ENCODE measurements at places on chromosomes 2 and 18. TPM values are rescaled to one million over a fixed set of nuclear protein-coding genes. Genes with fewer than 3 reads are reported as not detected.
A peak's percentile ranks its signal among the peaks of the same experiment; 100 is the strongest.

DNA sequence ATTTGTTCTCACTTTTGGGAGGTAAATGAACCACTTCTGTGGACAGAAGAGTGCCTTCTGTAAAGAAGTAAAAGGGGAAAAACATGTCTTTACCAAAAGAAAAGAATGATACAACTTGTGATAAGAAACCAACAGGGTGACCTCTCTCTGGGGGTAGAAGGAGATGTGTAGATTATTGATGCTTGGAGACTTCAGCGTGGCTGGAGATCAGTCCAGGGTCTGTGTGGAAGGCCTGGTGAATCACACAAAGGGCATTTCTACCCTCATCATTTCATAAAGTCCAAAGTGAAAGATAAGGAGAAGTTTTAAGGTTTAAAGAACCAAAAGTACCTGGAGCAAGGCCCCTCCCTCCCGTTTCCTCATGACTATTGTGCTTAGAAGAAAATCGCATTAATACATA is 142.5 kb downstream of the NCK2 start:
- no peak for DNase-seq

GRCh38 chr2:652881-653480 is 24.2 kb downstream of the TMEM18 start:
- peak; percentile 53 for DNase-seq

DNA sequence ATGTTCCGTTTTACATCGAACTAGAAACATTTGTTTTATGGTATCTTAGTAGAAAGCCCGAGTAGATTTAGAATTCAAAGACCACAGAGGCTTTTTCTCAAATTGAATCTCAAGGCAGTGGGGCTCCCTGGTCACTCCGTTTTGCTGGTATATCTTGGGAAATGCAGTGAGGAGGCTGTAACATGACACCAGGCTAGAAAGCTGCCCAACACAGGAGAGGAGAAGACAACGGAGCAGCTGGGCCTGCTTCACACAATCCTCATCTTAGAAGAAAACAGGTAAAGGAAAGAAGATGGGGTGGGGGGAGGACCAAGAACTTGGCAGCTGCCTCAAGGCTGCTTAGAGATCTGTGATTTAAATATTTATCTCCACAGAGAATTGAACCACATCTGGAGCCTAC is 38.3 kb upstream of the EPB41L3 start:
- DNase-seq, result no peak

Gene GKN1
- not detected for total RNA-seq

Gene KIF1A
- 4.3 TPM for total RNA-seq

- DNase-seq, result peak; percentile 53
Measured at GRCh38 chr18:13541621-13542519, 184.5 kb downstream of the FAM210A start.

Gene ZEB2
- 126 TPM for total RNA-seq

- DNase-seq, result no peak
Measured at GRCh38 chr2:177639262-177639914, 246.8 kb downstream of the AGPS start.

Gene BOLL
- not detected for total RNA-seq

DNA sequence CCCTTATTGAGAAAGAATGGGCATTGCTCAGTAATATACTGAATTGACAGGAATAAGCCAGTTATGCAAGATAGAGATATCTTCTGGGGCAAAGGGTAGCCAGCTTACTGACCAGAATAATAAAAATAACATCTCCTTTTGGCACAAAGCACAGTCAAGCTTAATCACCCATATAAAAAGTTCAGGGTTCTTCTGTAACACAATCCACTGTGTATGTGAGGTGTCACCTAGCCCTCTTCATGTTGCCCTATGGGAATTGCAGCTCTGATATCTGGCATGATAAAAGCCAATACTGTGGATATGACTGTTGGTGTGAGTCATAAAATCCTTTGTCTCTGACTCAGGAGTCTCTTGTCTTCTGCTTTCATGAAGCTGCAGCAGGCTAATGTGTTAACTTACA is 90.8 kb downstream of the DSEL start:
- DNase-seq, result no peak

DNA sequence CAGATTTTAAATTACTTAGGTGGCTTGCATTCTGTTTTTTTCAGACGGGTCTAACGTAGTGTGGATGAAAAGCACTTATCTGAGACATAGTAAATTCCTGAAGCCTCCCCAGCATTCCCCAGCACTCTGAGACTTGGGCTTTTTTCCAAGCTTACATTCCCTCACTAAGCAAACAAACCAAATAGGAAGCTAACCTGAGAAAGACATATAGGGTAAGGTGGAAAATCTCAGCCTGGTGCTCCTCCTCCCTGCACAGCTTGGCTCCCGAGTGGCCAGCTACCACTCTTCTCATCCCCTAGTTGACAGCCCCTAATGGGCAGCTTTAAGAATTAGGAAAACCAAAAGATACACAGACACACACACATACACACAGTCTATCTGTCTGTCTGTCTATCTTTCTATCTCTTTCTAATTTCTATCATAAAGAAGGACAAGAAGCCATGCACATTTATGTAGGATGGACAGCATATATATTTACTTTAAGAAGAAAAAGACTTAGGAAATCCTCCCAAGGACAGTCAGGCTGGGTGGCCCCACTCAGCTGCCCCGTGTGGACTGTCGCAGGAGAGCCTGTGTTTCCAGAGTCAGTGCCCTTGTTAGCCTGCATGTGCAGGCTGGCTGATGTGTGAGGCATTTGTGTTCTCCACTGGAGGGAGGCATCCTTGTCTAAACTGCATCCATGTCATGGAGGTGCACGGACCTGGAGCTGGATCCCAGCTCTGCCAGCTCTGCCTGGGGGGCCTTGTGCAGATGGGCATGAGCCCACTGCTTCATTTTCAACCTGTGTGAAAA is 8.2 kb downstream of the CNNM3 start:
- DNase-seq, result no peak

- no peak for DNase-seq
Measured at GRCh38 chr18:30469091-30469490, 573.5 kb downstream of the DSC3 start.

- no peak for DNase-seq
Measured at GRCh38 chr18:55950379-55951166, 362.6 kb upstream of the TCF4 start.

DNA sequence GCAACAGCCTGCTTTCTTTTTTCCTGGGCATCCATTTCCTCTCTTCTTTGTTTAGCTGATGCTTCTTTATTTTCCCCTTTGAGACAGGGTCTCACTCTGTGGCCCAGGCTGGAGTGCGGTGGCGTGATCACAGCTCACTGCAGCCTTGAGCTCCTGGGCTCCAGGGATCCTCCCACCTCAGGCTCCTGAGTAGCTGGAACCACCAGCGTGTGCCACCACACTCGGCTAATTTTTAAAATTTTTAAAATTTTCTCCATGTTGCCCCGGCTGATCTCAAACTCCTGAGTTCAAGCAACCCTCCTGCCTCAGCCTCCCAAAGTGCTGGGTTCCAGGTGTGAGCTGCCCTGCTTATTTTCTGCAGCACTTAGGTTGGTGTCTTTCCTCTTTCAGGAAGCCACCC is 58.7 kb downstream of the NTSR2 start:
- DNase-seq, result no peak

Gene AQP12B
- not detected for total RNA-seq

GRCh38 chr2:173903601-173904394 is 61.4 kb downstream of the SP3 start:
- no peak for DNase-seq

DNA sequence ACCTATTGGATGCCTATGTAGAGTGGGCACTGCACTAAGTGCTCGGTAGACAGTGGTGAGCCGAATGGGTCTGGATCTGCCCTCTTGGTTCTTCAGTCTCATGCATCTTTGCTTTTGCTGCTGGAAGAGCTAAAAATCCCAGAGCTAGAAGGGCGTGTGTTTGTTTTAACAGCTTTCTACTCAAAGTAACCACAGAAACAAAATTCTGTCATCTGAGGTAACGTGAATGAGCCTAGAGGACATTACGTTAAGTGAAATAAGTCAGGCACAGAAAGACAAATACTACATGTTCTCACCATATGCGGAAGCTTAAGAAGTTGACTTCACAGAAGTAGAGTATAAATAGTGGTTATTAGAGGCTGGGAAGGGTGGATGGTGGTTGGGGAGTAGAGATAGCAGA is 119.8 kb downstream of the PLB1 start:
- DNase-seq, result no peak

GRCh38 chr2:102487761-102488462 is 14.9 kb downstream of the SLC9A4 start:
- DNase-seq, result peak; percentile 51

DNA sequence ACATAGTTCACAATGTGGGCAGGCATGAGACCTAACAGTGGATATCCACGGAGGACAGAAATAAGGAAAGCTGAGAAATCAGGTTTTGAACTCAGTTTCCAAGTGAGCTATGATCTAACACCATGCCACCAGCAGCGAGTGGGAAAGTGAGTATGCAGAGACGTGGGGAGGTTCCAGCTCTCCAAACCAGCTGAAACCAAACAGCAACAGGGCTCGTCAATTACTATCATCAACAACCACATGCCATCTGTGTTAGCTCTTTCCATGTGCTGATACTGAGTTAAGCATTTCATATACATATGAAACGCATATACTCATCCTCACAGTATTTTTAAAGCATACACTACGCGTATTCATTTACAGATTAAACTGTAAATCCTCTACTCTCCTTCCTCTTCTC is 172.4 kb downstream of the ZNF516 start:
- DNase-seq, result no peak

GRCh38 chr2:191115391-191115790 is 35.4 kb downstream of the STAT4 start:
- no peak for DNase-seq

GRCh38 chr2:193523662-193524061 is 1328.9 kb upstream of the TMEFF2 start:
- no peak for DNase-seq

Gene INPP1
- total RNA-seq, result 17.3 TPM

DNA sequence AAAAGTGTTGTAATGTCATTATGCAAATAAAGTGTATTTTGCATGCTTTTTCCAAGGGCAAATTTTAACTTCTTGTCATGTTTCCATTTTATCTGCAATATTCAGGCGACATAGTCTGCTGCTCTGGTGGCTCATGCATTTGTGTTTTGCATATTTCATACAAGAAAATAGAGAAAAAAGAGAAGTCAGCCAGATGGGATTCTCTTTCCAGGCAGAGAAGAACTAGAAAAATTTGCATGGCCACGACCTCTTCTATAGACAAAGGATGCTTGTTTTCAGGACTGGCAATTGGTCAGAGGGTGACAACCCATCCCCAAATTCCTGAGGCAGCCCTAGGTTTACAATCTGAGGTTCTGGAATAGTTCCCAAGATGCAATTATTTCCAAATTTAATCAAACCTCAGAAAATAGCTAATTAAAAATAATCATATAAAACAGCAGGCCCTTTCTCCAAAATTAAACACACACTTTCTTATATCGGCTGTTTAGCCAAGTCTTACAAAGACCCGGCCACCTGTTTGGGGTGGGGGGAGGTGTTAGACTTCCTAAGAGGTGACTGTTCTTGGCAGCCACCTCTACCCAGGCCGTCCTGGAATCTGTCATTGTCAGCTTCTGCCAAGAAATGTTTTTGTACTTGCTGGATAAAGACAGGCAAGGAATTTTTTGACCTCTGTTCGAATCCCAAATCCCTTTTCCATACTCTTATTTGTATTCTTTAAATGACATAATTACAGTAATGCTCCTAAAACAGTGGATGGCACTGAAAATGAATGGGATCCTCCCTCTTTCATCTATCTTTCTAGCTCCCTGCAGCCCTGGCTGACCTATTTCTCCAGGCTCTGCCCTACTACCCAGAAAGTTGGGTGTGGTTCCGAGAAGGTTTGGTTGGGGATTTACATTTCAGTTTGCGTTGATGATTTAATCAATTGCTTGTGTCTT is 20.8 kb upstream of the SOS1 start:
- DNase-seq, result no peak

GRCh38 chr2:83015035-83015715 is 1443.9 kb downstream of the SUCLG1 start:
- DNase-seq, result no peak

DNA sequence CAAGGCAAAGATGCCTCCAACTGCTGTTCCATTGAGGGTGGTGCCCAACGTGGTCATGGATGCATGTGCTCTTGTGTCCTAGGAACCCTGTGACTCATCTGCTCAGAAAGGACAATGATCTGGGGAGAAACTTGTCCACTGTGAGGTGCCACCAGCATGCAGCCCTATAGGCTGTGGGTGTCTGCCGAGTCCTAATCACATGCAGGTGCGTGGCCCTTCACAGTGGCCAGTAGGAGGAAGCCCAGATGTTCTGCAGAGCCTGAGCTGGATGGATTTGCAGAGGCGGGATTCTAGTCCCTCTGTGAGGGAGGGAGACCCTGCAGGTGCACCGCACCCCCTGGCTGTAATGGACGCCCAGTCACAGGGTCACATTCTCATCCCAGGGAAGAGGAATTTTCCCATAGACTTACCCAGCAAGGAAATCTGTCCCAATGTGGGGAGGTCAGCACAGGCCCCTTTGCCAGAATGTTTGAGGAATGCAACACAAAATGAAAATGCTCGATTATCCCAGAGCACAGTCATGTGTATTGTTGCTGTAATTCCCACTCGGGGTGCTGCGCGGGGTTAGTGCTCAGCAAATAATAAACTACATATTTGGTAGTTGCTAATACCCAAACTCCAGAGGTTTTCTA is 13.9 kb downstream of the GDF7 start:
- no peak for DNase-seq

Gene CWC22
- total RNA-seq, result 20.1 TPM

Gene IFIH1
- 5.4 TPM for total RNA-seq

GRCh38 chr18:57334383-57334782 is 18.0 kb upstream of the ST8SIA3 start:
- no peak for DNase-seq

DNA sequence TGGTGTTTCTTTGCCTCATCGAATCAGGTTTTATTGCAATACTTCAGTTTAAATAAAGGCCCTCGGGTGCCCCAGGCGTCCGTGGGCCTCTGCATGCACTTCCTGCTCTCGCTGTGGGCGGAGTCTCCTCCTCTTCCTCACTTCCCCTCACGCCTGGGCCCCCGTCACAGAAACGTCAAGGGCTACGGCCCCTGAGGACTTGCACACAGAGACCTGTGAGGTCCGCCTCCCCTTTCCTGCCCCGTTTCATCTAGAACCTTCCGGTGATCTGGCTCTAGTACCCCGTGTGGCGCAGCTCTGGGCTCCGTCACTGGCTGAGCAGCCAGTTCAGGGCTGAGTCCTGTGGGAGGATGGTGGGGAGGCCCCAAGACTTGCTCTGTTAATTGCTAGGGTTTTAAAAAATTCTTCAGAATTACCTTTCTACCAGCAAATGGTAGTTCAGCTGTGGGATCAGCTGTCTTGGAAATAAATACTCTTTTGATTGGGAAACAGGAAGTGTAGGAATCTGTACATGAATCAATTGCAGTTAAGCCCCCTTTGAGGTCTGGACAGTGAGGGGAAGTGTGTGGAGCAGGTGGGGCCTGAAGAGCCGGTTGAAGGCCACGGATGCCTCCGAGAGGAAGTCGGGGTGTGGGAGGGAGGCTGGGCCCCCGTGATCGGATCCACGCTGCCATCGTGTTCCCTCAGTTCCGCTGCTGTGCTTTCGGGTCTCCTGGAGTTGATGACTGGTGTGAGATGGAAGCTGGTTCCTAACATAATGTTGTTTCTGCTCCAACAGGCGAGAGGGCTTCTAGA is 10.2 kb downstream of the NFATC1 start:
- no peak for DNase-seq

GRCh38 chr2:112728029-112728362 is 7.2 kb downstream of the NT5DC4 start:
- DNase-seq, result peak; percentile 68

Gene WDFY1
- 68.9 TPM for total RNA-seq

GRCh38 chr2:207311316-207312005 is 145.7 kb upstream of the KLF7 start:
- no peak for DNase-seq

GRCh38 chr18:41645589-41646360 is 309.3 kb upstream of the PIK3C3 start:
- DNase-seq, result no peak

Gene DGKD
- 65.4 TPM for total RNA-seq
